HCT116 (cell line): ENCODE measurements at places on chromosomes 3 and 15. TPM values are rescaled to one million over a fixed set of nuclear protein-coding genes. Genes with fewer than 3 reads are reported as not detected.

DNA sequence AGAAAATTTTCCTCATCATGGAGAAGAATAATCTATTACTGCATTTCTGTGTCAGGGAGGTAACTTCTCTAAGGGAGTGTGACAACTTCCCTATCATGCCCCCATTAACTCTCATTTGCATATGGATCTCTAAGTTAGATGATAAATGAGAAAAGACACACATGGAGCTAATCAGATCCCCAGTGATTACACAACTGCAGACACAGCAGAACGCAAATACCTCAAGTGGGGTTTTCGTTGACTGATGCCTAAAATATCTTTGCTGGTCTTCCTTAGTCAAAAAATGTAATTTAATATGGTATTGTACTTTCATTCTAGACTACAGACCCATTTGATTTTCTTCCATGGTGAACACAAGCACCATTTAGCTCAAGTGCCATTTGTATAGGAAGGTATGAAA, 630.5 kb downstream of the TBL1XR1 start:
- DNase-seq: no peak

DNA sequence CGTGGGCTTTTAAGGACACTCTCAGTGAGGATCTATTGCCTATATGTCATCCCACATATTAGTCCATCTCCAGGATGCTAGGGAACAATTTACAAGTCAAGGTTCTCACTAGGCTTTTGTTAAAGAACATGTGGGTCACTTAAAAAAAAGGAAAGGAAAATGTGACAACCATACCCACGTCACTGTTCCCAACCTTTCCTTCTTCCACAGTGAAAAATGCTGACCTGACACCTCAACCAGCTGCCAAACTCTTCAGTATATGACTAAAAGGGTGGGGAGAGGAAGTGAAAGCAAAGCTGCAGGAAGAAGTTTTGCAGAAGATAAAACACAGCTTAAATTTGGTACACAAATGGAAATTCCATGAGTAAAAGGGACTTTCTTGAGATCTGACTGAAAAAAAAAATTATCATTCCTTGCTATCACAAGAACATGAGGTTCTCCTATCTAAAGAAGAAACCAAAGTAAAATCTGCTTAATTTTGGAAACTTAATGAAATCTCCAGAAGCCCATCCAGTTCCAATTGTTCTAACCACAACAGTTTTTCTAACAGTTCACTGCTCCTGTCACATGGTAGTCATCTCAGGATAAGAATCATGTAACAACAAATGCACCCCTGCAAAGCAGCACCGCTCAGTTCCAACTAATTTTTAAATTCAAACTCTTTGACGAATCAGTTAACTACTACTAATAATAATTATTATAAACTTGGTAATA, 117.0 kb upstream of the TSPAN3 start:
- DNase-seq: no peak

DNA sequence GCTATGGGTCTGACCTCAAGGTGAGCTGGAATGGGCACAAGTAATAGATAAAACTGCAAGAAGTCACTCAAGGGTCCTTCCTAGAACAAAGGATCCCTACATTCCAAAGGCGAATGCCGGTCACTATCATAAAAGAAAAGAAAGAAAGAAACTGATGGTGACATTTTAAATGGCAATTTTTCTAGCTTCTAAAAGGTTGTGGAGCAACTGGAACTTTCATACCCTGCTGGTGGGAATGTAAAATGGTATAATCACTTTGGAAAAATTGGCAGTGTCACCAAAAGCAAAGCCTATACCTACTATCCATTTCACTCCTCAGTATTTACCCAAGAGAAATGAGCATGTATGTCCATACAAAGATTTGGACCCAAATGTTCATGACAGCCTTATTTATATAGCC, 4.2 kb downstream of the CCRL2 start:
- DNase-seq: no peak

- DNase-seq: peak; percentile 42
Observed at GRCh38 chr15:81133782-81134461, at the start of gene CFAP161. CFAP161 (plus strand) TSS chr15:81134270; CDS start chr15:81134330, 60 bp downstream.

DNA sequence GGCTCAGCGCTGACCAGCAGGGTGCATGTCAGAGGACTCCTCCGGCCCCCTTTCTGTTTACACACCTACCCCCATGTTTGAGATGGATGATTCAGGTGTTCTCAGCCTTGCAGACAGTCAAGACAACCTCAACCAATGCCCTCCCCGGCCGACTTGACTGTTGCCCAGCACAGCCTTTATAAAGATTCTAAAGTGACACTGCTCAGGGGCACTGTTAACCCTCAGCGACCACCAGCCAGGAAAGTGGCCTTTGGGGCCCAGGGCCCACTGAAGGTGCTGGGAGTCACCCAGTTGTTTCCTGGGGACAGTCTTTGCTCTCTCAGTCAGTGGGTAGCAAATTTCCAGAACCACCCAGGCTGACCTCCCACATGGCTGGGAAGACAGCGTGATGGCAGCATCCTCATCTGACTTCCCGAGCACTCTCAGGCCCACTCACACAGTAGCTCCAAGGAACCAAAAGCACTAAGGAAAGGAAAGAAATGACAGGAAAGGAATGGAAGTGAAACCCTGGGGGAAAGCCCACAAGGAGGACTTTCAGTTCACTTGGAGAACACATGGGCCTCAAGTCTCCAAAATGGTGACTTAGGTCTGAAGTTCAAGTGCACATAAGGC, 128.4 kb downstream of the ASB7 start:
- no peak for DNase-seq

- DNase-seq: no peak
Observed at GRCh38 chr15:100760357-100760903, 119.2 kb upstream of the ALDH1A3 start.

DNA sequence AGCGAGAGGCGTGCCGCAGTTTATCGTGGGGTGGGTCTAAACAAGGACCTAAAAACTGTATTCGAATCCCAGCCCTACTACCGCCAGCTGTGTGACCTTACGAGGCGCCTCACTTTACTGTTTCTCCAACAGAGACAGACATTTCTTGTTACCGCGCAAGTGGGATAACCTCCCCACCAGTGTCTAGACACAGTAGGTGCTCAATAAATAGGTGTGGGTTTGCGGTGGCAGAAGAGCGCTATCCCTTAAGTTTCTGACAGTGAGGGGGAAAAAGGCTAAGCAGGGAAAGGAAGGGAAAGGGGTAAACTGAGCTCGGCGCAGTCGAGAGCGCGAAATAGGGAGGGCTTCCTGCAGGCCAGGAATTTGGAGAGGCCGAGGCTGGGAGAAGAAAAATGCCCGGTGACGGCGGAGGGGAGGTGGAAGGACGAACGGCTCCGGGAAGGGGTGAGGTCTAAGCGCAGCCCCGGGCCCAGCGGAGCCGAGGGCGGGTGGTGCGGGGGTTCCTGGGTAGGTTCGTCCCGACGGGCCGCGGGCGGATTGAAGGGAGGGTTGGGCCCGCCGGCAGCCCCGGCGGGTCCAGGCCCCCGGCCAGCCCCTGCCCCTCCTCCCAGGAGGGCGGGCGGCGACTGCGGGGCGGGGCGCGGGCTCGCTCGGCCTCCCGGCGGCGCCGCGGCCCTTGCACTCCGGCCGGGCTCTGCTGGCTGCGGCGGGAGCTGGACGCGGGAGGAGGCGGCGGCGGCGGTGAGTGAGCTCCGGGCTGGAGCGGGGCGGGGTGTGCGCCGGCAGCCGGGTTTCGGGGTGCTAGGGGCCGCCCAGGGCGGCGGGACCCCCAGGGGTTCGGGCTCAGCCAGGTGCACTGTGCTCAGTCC, at the start of gene CGNL1:
Gene CGNL1, plus strand, starts transcription at position 679 of the 869 bp plus-strand sequence. CDS start 61,495 bp downstream, outside the sequence.
- no peak for DNase-seq

DNA sequence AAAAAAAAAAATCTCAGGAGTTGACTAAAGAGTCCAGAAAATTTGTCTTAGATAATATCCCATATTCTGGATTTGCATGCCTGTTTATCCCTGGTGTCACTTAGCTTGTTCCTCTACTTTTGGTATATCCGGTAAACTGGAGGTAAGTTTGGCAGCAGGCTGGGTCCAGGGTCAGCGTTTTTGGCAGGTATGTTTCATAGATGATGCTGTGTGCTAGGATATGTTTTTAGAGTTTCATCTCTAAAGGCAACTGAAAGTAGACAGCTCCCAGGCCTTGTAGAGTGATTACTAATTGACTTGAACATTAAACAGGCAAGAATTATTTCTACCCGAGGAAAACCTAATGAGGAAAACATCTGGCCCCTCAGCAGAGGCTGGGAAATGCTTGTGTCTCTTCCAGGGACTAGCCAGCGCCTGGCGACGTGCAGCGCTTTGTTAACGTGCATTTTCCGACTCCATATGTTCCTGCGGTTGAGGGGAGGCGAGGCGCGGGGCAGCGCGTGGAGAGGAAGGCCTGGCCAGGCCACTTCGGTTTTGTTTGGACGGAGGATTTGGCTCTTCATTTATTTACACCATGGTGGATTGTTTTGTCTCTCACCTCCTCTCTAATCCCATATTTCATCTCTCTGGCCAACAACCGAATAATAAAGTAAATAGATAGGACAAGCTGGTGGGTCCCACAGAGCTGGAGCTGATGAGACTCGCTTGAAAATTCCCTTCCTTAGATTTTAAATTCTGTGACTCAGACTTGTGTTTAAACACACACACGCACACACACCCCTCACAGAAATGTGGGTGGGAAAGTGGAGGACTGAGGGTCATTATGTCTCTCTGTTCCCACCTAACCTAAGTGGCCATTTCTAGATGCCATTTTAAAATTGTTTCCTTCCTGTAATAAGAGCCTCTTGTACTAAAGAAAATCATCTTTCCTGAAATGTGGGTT, 65.3 kb downstream of the ASB7 start:
- DNase-seq: no peak

GRCh38 chr3:177329854-177330253, 132.6 kb upstream of the TBL1XR1 start:
- no peak for DNase-seq

GRCh38 chr15:40008061-40008765, 30.8 kb downstream of the SRP14 start:
- DNase-seq: no peak

- DNase-seq: no peak
Observed at GRCh38 chr3:141127344-141128125, 76.4 kb downstream of the SPSB4 start.

DNA sequence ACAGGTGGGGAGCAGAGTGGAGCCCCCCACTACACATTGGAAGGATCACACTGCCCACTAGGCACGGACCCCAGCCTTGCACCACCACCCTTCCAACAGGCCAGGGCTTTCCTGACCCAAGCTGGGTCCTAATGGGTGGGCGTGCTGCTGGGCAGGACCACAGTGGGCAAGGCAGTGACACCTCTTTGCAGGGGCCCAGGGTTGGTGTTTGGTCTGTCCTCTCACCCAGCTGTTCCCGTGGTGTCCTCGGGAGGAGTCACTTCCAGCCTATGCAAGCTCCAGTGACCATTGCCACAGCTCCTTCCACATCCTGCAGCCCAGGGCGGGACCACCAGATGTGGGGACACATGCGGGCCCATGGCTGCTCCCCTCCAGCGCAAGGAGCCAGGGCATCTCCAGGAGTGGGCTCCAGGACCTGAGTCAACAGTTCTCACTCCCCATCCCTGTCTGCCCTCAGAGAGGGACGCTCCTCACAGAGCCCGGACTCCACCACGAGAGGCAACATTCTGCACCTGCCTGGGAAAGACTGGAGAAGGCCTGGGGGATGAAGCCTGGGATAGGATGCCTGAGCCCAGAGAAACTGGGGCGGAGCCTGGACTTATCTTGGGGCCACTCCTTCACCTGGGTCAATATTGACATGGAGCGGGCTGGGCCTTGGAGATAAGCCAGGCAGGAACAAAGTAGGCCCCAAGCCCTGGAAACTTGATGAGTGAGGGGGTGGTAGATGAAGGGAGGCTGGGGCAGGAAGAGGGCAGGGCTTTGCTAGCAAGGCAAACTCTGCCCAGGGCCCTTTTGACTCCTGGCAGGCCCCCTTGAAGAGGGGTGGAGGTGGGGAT, 3.9 kb upstream of the VILL start:
- no peak for DNase-seq

GRCh38 chr3:30437171-30437601, 169.2 kb upstream of the TGFBR2 start:
- no peak for DNase-seq

DNA sequence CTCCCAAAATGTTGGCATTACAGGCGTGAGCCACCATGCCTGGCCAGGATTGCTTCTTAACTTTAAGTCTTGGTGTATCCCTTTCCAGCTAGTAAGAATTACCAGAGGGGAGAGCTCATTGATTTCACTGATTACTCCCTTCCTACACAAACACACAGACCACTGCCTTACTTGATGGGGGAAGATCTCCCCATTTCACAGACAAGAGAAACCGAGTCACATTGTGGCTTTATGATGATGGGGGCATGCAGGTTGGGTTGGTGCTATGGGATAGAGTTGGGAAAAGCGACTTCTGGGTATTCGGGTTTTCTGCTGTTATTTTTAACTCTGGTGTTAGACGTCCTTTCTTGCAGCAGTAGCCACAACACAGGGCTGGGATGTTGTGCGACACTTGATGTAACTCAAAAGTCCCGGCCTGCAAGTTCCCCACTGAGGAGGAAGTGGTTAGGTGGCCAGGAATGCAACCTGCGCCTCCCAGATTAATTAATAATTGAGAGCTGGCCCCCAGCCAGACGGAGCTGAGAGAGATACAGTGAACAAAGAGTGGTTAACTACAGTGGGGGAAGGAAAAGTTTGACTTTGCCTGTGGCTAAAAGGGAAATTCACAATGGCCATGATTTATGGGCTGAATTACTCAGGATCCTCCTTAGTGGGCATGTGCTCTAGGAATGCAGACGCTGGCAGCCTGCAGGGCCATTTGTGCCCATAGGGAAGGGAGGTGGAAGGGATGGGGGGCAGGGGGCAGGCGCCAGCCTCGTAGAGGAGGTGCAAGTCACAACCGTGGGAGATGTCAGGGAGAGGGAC, 63.6 kb downstream of the SMAD6 start:
- peak; percentile 81 for DNase-seq

DNA sequence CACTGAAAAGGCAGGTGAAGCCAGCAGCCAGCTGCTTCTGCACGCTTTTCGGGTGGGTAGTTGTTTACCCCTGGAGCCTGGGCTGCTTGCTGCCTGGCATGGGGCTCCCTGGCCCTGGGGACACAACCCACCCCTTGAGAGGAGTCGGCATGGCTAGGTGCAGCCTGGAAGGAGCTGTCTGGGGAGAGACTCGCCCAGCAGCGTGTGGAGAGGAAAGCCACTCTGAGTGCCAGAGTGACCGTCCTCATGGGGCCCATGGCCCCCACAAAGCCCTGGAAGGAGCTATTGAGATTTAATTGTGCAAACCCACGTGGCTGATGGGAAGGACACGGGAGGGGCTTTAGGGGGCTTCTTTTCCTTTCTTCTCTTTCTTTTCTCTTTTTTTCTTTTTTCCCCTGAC, 137.5 kb downstream of the OPA1 start:
- no peak for DNase-seq

DNA sequence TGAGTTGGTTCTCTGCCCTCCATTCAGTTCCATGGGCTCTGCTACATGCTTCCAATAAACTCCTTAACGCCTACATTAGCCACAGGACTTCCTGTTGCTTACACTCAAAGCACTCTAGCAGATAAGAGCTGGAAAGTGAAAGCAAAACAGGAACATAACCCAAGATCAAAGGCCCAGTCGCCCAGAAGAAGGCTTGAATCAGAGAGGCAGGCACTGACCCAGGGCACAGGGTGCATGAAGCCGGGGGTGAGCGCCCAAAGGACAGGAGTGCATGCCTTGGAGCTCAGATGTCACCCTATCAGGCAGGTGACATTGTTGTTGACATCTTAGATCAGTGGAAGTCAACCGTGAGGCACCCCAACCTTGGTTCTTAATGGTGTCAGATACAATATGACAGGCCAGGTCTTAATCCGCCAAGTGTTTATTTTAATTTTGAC, 235.1 kb downstream of the UACA start:
- peak; percentile 40 for DNase-seq

Gene GOLGA8G
- not detected for total RNA-seq

Gene STARD5
- total RNA-seq: 4.0 TPM

Gene ALDH1A2
- 1.7 TPM for total RNA-seq

Gene CPN2
- not detected for total RNA-seq

Gene PLSCR2
- total RNA-seq: not detected

Gene TERB2
- not detected for total RNA-seq

Gene CHRD
- total RNA-seq: 8.0 TPM

Gene TMEM108
- total RNA-seq: not detected
